ENCODE measurements at places on chromosomes 12 and 14.

DNA sequence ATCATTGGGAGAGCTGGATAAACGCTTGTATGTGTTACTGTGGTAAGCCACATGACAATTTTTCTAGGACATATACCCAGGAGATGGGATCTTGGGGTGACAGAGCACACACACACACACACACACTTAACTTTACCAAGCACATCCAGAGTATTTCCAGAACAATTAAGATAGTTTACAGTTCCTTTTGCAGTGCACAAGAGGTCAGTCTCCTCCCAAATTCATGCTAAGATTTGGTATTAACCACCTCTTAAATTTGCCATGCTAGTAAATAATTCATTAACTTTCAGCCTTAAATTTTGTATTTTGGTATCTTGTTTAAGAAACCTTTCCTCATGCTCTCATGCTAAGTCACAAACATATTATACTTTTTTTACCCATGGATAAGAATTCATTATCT is 33.9 kb upstream of the LIMA1 start:
- DNase-seq: no peak

GRCh38 chr14:30957813-30958370 is 67.6 kb upstream of the AP4S1 start:
- DNase-seq: no peak

- no peak for DNase-seq
Observed at GRCh38 chr12:2286461-2287131, 233.8 kb downstream of the CACNA1C start.

DNA sequence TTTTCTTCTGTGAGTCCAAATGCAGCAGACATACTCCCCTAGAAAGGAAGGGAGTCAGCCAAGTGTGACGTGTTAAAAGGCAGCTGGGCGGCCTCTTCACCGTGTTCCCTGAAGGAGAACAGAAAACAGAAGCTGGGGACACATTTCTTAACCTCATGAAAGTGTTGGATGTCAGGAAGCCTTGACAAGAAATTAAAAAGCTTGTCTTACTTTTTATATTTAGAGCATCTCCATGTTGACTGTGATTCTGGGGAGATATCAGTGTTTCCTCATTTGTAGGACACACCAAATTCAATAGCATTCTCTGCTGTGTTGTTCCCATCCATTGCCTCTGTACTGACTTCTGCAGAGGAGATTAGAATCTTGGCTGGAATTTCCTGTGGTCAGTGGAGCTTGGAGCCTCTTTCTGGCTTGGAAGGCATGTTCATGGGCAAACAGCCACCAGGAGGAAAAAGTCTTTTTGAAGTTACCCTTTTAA is 93.7 kb downstream of the RMST start:
- no peak for DNase-seq

- DNase-seq: no peak
Observed at GRCh38 chr12:38721611-38722252, 183.7 kb downstream of the CPNE8 start.

- no peak for DNase-seq
Observed at GRCh38 chr14:101556131-101556530, 5.2 kb upstream of the DIO3 start.

- no peak for DNase-seq
Observed at GRCh38 chr12:118183711-118184110, 47.8 kb downstream of the PEBP1 start.

- DNase-seq: no peak
Observed at GRCh38 chr12:41277100-41277945, 89.2 kb downstream of the PDZRN4 start.

DNA sequence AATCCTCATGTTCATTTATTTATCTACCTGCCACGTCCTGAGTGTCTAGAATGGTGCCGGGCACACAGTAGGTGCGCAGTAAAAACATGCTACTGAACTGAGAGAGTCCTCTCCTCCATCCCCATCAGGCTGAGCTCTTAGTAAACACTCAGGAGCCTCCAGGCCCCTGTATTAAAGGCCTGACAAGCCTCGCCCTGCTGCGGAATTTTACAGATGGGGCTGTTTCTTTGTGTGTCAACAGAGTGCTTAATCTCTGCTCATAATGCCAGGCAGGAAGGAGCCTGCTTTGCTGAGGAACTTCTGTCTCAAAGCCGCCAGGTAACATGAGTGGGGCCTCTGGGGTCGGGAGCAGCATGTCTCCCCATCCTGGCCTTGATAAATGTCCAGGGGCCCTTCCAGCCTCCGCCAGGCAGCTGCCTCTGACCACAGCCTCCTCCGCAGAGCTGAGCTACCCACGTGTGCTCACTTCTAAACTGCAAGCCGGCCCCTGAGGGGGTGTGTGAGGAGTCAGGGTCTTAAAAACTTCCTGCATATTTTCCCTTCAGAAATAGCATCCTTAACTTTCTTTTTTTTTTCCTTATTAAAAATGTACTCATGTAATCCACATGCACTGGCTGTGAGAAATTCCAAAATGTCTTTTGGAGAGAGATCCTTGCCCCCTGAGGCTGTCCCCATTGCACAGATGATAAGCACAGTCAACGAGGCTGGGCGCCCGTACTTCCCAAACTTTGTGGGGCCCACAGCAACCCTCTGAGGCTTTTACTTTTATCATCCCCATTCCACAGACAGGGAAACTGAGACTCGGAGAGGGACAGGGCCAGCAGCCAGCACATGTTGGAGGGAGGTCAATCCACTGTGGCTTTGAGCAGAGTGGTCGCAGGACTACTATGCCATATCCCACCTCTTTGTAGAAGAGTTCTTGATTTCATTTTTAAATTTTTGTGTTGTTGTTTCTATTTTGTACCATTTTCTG is 116.0 kb upstream of the NCOR2 start:
- no peak for DNase-seq

DNA sequence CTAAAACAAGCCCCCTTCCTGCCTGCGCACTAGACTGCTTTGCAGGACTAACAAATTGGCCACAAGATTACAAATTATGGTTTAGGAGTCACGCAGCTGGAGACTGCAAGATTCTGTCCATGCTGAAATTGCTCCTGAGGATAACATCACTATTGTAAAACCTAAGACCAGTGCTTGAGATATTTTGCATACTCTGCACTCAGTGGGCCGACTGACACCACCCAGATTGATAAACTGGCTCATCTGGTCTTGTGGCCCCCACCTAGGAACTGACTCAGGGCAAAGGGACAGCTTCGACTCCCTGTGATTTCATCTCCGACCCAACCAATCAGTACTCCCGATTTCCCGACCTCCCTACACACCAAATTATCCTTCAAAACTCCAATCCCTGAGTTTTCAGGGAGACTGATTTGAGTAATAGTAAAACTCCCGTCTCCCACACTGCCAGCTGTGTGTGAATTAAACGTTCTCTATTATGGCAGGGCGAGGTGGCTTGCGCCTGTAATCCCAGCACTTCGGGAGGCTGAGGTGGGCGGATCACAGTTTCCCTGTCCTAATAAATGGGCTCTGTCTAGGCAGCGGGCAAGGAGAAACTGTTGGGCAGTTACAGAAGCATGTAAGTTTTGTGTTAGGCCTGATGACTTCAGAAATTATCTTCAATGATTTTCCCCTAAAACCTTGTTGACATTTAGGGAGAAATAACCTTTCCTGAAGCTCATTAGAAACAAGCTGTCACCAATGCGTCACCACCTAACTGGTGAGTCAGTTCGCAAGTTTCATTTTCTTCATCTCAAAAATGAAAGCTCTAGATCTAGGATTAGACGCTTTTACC is 5.3 kb upstream of the UBC start:
- DNase-seq: no peak

DNA sequence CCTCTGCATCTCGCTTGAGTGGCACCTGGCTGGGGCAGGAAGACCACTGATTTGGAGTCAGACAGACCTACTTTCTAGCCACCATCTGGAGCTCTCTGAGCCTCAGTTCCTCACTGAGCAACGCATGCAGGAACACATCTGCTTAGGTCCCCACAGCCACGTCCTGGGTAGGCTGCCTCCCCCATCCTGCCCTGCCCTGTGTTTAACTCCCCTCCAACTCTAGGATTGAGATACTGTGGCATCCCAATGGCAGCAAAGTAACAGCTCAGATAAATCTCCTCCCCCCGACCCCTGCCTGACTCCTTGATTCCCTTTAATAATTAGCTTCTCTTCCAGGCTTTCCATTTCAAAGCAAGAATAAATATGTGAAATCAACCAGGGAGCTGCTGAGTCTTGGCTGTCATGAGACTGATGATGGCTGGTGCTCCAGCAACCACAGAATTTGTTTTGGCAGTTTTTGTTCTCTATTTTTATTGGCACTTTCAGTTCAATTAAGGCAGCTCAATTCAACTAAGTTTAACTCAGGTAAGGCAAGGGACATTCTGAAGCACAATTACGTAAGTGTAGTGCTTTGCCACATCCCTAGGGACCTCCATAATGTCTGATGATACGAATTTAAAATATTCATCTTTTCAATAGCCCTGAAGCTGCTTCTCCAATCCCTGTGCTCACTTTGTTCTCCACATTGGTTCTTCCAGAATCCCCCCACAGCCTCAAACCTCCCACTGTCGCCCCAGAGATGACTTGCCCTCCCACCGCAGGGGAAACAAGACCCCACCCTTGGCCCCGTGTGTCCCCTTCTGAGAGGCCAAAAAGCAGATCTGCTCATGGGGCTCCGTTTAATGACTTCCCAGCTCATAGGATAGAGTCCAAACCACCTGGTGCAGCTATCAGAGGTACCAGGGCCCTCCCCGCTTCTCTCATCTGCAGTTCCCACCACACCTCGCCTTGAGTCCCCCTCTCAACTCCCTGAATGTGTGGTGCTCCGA is 58.2 kb downstream of the ESR2 start:
- DNase-seq: no peak

- DNase-seq: no peak
Observed at GRCh38 chr12:97127061-97127460, 220.0 kb downstream of the NEDD1 start.

DNA sequence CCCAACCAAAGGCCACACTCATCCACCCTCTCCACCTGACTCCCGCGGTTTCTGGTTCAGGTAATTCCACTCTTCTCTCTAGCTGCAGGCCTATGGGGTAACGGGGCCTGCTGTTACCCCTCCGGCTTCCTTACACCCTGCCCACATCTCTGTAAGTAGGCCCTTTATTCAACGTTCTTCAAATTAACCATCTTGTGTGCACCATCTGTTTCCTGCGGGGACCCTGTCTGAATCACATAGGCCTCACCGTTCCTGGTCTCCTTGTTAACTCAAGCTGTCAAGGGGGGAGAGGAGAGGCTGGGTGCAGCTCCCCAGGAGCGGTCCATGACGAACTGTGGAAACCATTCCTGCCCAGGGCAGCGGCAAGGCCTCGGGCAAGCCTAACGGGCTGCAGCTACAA is 9.3 kb upstream of the DLK1 start:
- no peak for DNase-seq

DNA sequence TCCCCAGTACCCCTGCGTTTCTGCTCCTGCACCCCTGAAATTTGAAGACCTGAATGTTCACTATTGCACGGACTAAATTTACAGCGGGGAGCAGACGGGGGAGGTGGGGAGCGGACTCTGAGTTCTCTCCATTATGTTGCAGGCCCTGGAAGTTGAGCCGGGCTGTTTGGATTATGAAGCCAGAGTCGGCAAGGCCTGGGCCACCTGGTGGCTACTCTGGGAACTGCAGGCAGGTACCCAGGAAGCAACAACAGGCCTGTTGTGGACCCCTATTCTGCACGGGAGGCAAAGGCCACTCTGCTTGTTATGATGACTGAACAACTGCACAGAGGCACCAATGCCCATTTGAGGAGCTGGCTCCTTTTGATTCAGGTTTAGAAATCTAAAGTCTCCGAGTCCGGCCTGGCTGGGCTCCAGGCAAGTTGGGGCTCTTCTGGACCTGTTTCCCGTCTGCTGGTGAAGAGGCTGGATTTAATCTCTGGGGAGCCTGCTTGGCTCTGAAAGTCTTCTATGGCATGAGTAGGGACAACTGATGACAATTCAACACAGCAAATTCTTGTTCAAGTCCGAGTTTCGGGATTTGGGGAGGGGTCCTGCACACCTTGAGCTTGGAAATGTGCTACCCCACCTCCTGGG is 34.1 kb upstream of the FAM181A start:
- peak; percentile 52 for DNase-seq

- DNase-seq: no peak
Observed at GRCh38 chr12:54195737-54196347, 7.1 kb upstream of the SMUG1 start.

GRCh38 chr14:22400655-22401259 is 188.3 kb downstream of the DAD1 start:
- DNase-seq: no peak

GRCh38 chr14:37997017-37997416 is 210.7 kb upstream of the SSTR1 start:
- no peak for DNase-seq

DNA sequence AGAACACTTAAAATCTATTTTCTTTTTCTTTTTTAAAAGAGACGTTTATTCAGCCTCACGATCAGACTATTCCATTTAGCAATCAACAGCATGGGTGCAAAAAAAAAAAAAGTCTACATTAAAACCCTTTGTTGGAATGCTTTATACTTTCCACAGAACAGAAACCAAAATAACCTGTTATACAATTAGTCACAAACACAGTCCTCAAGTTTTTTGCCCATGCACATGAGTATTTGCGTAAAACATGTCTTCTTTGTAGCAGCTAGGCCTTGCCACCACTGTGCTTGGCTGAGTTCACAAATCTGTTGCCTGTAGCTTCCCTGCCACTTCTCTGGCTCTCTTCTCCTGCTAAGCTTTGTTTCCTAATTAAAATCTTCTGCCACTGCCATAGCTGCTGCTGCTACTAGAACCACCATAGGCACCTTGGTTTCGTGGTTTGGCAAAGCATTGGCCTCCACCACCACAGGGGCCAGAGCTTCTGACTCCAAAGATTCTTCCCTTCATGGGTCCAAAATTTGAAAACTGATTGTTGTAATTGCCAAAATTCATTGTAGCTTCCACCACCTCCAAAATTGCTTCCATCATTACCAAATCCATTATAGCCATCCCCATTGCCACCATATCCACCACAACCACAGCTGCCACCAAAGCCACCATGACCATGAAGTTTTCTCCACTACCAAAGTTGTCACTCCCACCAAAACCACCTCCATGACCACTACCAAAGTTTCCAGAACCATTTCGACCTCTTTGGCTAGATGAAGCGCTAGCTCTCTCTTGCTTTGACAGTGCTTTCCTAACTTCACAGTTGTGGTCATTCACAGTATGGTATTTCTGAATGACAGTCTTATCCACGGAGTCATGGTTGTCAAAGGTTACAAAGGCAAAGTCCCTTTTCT is 38.1 kb downstream of the KLRG1 start:
- no peak for DNase-seq

Measured in stimulated activated CD8-positive, alpha-beta memory T cell treated with anti-CD3 and anti-CD28 coated beads, Interleukin-15, amount 100 ng/mL, for 1 hour (primary cell).